Hepatocyte (in vitro differentiated cells): ENCODE measurements at places on chromosomes 12 and 14.

- DNase-seq, result no peak
Observed at GRCh38 chr14:51304438-51304837, 64.4 kb downstream of the TMX1 start.

GRCh38 chr14:86404425-86404824 is 874.5 kb downstream of the FLRT2 start:
- no peak for DNase-seq

GRCh38 chr12:26798023-26798422 is 35.0 kb downstream of the ITPR2 start:
- no peak for DNase-seq

DNA sequence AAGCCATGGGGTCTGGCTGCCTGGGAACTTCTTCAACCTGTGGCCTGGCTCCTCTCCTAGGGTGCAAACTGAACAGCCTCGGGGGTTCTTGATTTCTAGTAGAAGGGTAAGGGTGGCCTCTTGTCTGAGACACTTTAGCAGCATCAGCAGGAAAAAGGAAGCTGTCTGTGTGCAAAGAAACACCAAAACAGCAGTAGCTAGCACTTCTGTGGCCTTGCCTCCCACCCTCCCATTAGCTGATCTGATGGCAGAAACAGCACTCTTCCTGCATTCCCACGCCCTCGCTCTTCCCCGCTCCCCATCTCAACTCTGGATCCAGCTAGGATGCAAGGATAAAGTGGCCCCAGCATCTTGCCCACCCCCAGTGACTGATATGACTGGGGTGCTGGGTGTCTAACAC is 20.7 kb downstream of the SLC7A8 start:
- no peak for DNase-seq

DNA sequence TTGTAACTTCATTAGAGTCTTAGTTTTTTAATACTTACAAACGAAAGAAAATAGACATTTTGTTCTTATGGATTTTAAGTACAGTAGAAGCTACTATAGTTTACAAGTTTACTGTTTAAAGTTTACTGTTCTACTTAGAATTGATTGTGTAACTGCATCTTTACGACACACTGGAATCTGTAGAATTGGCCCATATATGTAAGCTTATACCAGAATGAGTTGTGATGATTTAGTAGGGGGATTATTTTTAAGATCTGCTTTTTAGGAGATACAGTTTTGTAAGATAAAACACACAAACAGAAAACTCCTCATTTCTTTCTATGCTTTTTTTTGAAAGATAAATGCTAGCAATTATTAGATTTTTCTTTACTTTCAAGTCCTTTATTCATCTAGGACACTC is 30.2 kb upstream of the NAV3 start:
- DNase-seq, result no peak

- DNase-seq, result no peak
Observed at GRCh38 chr14:102184316-102185035, 44.8 kb downstream of the WDR20 start.

DNA sequence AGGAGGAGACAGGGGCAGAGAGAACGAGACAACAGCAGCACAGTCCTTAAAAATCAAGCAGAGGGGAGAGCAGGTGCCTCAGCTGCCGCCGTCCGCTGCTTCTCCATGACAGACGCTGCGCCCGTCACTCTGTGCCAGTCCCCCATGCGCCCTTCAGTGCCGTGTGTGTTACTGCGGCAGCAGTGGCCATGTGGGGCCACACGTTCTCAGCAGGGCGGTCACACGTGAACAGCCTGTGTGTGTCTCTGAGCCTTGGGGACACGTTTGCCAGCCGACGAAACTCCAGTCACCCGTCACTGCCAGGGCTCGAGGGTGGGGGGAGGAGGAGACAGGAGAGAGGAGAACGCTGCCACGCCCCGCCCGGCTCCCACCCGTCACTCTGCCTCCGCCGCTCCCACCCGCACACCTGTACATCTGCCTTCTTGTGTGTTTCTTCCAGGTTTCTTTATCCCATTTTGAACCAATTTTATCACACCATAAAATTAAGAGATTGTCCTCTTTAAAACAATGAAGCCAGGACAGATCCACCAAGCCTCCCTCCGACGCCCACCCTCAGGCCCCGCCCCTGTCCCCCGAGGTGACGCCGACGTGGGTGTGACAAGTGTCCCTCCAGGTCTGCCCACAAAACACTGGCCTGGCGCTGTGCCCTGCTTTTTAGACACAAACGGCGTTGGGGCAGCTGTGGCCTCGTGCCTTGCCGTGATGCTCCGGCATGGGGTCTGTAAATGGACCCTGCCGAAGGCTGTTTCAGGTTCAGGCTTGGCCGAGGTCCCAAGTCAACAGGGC is 58.2 kb downstream of the GALNT9 start:
- no peak for DNase-seq
